ENCODE measurements at places on chromosomes 16 and 17. TPM values are rescaled to one million over a fixed set of nuclear protein-coding genes. Genes with fewer than 3 reads are reported as not detected.

DNA sequence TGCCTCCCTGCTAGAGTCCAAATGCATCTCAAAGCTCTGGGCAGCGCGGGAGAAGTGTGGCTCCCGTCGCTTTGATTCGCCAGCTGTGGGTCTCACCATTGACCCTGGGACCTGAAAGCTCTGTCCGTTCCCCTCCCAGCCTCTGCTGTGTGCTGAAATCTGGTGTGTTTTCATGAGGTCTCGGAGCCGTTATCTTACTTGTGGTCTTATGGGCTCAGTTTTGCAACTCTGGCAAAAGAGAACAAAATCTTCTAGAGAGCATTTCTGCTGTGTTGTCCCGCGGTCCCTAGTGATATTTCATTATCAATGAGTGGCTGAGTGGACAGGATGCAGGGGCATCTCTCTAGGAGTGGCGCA lies 13.3 kb downstream of the CRISPLD2 start:
- H3K27ac ChIP-seq, result no peak overlapping the region
- 0 out of 2 replicates have a peak, but pooled peaks cover 6% of the 10 kb centered on the region for H3K4me1 ChIP-seq
- H3K36me3 ChIP-seq, result no peaks in the 10 kb centered on the region
- DNase-seq, result no peak

The ZMYND15 gene
- 0.15 TPM for total RNA-seq

DNA sequence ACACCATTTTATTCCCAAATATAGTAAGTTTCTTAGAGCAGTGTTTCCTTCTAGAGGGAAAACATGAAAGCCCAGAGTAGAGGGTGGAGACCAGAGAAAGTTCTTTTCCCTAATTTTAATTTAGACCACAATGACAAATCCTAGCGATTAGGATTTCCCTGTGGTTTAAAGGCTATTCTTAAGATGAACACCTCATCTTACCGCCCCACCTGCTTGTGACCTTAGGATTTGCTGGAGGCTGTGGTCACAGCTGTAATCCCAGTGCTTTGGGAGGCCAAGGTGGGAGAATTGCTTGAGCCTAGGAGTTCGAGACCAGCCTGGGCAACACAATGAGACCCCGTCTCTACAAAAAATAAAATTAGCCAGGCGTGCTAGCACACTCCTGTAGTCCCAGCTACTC lies 51.1 kb downstream of the GPRC5B start:
- no peaks in the 10 kb centered on the region for H3K27me3 ChIP-seq
- no peak overlapping the region for H3K27ac ChIP-seq
- DNase-seq, result no peak
- H3K36me3 ChIP-seq, result no peaks in the 10 kb centered on the region
- H3K4me1 ChIP-seq, result no peaks in the 10 kb centered on the region

- no peaks in the 10 kb centered on the region for H3K27me3 ChIP-seq
- H3K4me3 ChIP-seq, result no peak overlapping the region
- H3K27ac ChIP-seq, result no peak overlapping the region
- no peaks in the 10 kb centered on the region for H3K4me1 ChIP-seq
- no peak for DNase-seq
- H3K36me3 ChIP-seq, result no peaks in the 10 kb centered on the region
These were observed 40.3 kb upstream of the GAS7 start for GRCh38 chr17:10238661-10239060.

- DNase-seq, result no peak
- no peaks in the 10 kb centered on the region for H3K4me1 ChIP-seq
- H3K27me3 ChIP-seq, result no peaks in the 10 kb centered on the region
- no peak overlapping the region for H3K4me3 ChIP-seq
- H3K27ac ChIP-seq, result no peak overlapping the region
- no peaks in the 10 kb centered on the region for H3K36me3 ChIP-seq
These were observed 116.5 kb downstream of the ANKFN1 start for GRCh38 chr17:56269556-56270389.

All from HepG2 (cell line).